ENCODE measurements at places on chromosomes 3 and 15.
A peak's percentile ranks its signal among the peaks of the same experiment; 100 is the strongest.

DNA sequence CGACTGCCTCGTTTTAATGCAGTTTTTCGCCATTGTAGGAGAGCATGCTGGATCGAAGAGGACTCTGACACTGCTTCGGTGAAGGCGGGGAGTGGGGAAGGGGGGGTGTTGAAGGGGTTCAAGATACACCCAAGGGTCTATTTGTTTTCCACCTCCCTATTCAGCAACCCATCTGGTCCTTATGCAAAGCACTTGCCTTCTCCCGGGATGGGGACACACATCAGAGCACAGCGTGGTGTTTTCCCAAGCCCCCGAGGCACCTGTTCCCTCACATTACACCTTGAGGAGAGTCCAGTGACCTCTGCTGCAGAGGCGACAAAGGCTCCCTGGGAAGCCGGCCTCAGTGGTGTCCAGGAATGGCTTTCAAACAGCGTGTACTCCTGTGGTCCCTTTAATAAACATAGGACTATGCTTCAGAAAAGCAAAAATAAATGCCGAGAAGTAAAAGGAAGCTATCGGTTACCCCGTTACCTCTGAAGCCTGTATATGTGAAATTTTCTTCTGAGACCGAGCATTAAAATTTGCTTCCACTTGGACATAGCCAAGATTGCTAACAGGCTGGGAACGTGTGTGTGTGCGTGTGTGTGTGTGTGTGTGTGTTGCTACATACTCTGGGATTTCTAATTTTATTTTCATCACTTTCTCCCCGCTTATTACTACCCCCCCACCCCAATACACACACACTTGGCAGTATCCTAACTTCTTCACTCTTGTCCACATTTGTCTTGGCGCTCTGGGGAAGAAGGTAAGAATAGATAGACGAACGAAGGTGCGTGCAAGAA lies 53.2 kb downstream of the CCDC54 start:
- no peak for DNase-seq

DNA sequence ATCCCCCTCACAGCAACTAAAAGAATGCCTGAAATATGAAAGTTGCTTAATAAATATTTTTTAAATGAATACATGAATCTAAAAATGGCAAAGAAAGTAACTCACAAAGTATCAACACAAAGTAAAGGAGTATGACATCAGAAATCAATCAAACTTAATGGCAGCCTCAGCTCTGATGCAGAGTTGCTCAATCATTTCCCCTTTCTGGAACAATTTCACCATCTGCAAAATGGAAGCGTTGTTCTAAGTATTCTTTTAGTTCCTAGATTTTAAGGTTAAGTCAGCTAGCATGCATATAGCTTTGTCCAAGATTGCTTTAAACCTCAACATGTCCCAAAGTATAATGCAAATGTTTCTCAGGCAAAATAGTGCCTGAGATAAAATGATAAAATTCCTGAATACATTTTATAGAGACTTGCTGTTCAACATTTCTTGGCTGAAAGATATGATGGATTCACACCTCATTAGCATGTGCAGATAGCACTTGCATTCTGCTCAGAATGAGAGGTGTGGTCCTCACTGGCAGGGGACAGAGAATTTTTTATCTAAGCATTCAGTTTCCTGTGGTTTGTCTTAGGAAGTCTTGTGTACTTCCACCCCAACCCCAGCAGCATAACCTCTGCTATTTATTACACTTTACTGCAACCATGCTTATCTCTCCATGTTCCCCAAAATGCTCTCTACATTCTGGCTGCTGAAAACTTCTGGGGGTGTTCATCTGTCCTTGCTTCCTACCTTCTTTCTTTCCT lies 429.3 kb downstream of the GRM7 start:
- DNase-seq: no peak

DNA sequence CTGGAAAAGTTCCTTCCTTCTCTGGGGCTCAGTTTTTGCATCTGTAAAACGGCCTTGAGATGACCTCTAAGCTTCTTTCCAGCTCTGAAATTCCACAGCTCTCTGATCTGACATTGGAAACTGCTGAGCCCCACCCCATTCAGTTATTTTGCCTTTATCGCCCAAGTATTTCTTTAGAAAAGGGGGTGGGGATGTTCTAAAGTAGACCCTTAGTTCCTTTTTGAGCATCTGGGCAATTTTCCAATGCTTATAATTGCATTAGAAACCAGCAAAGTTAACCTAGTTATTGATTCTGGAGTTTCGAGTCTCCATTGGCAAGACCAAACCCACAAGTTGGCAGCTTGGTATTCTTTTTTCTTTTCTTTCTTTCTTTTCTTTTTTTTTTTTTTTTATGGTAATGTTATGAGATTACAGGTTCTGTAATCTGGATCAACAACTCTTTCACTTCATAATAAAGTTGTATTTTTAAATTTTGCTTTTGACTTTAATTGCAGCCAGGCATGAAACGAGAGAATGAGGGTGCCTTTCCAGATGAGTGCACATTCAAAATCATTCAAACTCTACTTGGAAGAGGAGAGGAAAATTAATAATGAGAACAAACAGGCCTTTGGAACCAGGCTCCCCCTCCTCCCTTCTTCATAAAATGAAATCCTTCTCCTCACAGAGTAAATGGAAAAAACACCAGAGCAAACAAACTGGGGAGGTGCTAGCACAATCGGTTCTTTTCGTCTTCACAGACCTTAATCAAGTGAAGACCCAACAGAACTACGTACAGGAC lies 76.8 kb upstream of the LRIG1 start:
- no peak for DNase-seq

DNA sequence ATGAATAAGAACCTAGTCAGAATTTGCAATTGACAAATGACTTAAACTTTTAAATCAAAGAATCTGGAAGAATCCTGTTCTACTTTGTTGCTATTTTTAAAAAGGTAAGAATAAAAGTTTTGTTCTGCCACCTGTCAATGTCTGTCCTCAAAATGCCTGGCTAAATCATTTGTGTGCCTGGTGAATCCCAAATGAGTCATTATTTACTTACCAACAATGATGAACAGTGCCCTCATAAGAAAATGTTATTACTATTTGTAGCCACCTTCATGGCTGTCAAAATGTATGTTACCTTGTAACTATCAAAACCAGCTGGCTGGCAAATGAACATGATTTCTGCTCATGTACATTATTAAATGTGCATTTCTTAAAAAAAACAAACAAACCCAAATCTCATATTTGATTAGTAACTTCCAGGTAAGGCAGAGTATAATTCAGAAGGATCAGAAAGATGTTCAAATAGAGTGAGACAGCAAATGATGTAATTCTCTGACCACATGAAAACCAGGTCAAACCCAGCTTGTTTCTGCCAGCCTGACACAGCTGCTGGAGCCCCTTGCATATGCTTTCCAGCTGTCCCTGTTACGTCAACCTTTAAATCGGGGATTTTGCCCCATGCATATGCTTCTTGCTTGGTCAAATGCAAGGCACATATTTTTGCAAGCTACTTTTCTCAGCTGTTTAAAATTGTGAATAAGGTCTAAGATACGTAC lies 137.9 kb downstream of the SSR3 start:
- DNase-seq: no peak

DNA sequence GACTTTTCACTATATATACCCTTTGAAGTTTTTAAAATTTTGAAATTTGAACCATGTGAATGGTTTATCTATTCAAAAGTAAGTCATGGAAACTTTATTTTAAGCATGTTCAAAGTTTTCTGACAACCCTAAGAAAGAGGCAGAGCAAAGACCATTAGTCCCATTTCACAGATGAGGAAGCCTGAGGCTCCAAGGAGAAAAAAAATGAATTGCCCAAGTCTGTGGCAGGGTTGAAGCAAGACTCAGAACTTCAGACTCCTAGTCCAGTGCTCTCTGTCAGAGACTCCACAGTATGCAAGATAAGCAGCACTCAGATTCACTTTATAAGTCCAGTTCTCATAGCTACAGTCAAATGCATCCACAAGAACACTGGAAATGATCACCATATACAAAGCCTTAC lies 4.5 kb downstream of the RAB43 start:
- no peak for DNase-seq

- DNase-seq: peak; percentile 35
Observed at GRCh38 chr3:118504906-118505305, 529.7 kb downstream of the IGSF11 start.

- no peak for DNase-seq
Observed at GRCh38 chr3:124147429-124147828, 155.5 kb upstream of the ROPN1 start.

DNA sequence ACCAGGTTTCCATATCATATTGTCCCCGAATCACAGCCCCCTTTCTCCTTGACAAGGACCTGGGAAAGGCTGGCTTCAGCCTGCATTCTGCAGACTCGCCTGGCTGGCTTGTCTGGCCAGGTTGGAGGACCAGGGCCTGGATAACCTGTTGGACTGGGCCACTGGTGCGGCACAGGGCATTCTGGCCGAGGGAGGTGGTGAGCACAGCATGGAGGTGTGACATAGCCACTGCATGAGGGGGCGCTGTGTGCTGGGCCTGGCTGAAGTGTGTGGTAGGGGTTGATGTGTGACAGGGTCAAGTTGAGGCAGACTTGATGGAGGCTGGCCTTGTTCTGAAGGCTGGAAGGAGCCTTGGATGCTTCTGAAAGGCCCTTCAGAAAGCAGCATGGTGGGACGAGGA lies 2.9 kb downstream of the ESYT3 start:
- DNase-seq: no peak

GRCh38 chr3:136078421-136079364 lies 113.2 kb downstream of the PPP2R3A start:
- no peak for DNase-seq

GRCh38 chr3:81375921-81376320 lies 385.5 kb downstream of the GBE1 start:
- DNase-seq: no peak

GRCh38 chr3:12470111-12470510 lies 14.2 kb upstream of the TSEN2 start:
- peak; percentile 54 for DNase-seq

Data from mammary epithelial cell (primary cell).